ENCODE measurements at places on chromosomes 7 and 10.

DNA sequence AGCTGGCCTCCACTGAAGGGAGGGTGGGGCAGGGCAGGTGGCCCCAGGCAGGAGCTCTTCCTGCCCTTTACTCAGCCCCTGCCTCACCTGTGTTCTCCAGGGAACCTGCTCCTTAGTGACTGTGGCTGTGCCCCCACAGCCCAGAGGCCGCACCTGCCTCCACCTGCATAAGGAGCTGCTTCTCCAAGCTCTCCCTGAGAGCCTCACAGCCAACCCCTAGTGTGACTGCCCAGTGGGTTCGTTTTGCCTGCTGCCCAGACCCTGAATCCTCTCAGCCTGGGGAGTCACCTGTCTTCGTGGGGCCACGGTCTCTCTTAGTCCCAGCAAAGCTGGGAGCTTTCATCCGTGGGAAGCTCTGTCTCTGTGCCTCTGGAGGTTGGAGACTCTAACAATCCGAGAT lies 94.4 kb downstream of the GLRX3 start:
- DNase-seq = no peak

- no peak for DNase-seq
These were observed 319.1 kb downstream of the PTEN start for GRCh38 chr10:88182601-88182930.

- DNase-seq = no peak
These were observed 26.9 kb downstream of the TMEM120A start for GRCh38 chr7:75967487-75967997.

GRCh38 chr10:24469993-24470392 lies 253.7 kb downstream of the ARHGAP21 start:
- DNase-seq = no peak

GRCh38 chr7:111658546-111658945 lies 96.3 kb upstream of the IMMP2L start:
- no peak for DNase-seq

- no peak for DNase-seq
These were observed 16.4 kb downstream of the NACAD start for GRCh38 chr7:45072131-45073030.

DNA sequence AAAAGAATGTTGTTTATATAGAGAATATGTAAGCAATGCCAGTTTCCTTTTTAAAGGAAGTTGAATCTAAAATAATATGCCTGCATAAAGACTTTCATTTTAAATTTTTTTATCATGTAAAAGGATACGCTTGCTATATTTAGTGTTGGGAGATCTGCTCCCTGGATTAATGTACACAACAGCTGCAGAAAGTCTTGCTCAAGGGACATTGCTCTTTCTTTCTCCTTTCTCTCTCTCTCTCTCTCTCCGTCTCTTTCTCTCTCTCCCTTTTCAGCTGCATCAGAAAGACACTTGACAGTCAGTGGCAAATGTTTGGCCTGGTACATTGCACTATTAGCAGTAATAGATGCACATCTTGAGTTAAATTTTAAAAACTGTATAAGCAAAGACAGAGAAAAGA lies 739 bp downstream of the MYPN start:
- no peak for DNase-seq
